ENCODE measurements at places on chromosomes 3 and 15.
A peak's percentile ranks its signal among the peaks of the same experiment; 100 is the strongest.

DNA sequence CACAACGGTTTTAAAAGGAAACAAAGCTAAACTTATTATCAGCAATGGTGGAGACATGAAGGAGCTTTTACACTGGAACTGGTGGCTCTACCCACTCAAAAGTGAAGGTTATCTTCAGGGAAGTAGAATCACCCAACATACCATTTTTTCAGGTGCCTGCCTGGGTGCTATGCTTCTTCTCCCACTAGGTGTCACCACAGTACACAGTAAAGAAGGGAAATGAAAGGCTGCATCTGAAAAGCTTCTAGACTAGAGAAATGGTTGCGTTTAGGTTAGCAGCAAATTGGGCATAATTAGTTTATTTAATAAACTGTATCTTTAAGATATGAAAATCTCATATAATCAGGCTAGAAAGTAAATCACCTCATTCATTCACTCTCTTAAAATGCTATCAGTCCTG, 47.0 kb upstream of the SELENOK start:
- DNase-seq, result peak; percentile 24

DNA sequence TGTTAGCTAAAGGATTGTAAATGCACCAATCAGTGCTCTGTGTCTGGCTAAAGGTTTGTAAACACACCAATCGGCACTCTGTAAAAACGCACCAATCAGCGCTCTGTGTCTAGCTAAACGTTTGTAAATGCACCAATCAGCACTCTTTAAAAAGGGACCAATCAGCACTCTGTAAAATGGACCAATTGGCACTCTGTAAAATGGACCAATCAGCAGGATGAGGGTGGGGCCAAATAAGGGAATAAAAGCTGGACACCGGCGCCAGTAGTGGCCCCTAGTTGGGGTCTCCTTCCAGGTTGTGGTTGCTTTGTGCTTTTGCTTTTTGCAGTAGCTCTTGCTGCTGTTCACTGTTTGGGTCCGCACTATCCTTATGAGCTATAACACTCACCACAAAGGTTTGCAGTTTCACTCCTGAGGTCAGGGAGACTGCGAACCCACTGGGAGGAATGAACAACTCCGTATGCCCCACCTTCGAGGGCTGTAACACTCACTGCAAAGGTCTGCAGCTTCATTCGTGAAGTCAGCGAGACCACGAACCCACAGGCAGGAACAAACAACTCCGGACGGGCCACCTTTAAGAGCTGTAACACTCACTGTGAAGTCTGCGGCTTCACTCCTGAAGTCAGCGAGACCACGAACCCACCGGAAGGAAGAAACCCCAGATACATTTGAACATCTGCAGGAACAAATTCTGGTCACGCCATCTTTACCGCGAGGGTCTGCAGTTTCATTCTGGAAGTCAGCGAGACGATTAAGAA, 1.1 kb upstream of the SUCLG2 start:
- DNase-seq, result peak; percentile 56

GRCh38 chr3:72953325-72953956, 43.2 kb upstream of the PPP4R2 start:
- no peak for DNase-seq

DNA sequence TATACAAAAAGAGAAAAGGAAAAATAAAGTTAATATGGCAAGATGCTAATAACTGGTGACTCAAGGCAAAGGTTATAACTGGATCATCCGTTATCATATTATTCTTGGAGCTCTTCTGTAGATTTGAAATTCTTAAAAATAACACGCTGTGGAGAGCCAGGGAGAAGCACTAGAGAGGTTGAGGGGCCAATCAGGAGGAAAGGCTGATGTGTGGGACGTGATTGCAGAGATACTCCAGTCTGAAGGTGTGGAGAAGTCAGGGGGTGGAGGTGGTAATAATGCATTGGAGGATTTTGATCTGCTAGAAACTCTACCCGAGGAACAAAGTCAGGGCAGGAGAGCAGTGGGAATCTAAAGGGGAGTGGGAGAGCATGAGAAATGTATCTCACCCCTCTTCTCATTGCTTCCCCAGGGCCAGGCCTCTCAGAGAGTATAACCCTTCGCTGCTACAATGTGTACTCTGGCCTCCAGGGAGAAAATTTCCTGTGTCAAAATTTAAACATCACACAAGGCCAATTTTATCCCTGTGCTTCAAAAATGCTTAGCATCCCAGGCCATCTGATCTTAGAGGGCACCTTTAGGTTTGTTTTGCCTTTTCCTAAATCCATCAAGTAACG, 211.5 kb upstream of the SEMA6D start:
- DNase-seq, result no peak

- DNase-seq, result no peak
Observed at GRCh38 chr15:63234451-63234870, 42.9 kb upstream of the APH1B start.

DNA sequence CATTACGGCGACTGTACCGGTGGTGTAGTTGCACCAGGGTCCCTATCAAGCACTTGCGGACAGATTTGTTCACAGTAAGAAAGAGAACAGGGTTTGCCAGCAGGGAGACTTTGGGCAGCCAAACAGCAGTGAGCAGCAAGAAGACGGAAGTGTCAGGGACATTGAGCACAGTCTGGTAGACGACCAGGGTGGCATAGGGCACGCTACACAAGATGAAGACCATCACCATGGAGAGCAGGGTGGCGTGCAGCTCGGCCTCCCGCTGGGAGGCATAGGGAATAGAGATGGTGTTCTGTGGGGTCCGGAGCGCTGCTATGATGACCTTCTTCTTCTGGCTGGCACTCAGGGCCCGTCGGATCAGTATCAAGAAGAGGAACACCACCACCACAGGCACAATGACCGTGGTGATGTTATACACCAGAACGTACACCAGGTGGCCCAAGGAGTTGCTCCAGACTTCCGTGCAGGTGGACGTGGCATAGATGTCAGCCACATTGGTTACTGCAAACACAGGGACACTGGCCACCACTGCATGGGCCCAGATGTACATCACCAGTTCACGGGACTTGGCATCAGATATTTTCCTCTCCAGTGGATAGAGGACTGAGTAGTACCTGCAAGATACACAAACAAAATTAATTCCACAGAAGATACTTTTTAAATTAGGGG, 19.1 kb upstream of the FSIP1 start:
- DNase-seq, result peak; percentile 13

- no peak for DNase-seq
Observed at GRCh38 chr3:77932926-77933325, 893.0 kb downstream of the ROBO2 start.

DNA sequence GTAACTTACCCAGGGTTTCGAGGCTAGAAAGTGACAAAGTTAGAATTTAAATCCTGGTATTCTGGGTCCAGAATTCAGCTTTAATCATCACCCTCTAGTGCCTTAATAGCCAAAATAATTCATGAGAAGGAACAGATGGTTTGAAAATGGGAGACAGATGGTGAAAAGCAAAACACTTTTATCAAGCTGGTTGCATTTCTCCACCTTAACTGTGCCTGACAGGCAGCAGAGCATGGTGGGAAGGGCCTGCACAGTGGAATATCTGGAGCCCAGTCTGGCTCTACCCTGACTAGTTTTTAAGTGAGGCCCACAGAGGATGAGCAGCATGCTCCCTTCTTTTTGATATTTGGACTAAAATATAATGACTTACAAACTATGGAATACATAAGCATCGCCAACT, 35.6 kb upstream of the RASGRP1 start:
- DNase-seq, result no peak

DNA sequence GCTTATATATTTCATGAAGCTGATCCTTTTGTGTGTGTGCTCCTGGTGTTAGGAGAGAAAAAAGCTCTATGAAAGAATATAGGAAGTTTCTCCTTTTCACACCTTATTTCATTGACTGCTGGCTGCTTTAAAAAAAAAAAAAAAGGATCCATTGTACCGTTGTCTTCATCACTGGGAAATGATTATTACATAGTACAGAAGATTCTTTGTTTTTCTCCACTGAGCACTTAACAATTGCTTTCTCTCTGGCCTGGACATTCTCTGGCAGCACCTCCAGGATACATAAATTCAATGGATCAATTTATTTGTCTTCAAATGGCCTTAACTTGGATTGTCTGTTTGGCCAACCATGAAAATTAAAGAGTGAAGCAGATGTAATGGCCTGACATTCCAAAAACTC, 37.2 kb downstream of the DPH3 start:
- no peak for DNase-seq

DNA sequence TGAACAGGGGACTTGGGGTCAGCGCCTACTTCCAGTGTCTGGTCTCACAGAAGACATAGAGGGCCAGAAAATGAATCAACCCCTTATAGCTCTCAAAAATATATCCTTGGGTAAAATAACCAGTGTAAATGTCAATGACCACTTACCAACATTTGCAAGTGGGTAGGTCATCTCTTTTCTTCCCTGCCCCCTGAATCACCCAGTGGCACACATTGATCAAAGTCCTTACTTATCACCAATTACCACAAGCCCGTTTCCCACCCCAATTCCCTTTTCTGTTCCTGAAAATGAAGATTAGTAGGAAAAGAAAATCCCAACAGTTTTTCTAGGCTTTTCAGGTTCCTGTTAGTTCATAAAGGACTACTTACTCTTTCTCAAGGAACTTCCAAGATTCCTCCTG, 70.5 kb upstream of the HEG1 start:
- no peak for DNase-seq

Measured in activated naive CD4-positive, alpha-beta T cell treated with anti-CD3 and anti-CD28 coated beads, Interleukin-2, amount 50 U/mL, for 16 hours (primary cell).